ENCODE measurements at places on chromosomes 2 and 18.
A peak's percentile ranks its signal among the peaks of the same experiment; 100 is the strongest.

DNA sequence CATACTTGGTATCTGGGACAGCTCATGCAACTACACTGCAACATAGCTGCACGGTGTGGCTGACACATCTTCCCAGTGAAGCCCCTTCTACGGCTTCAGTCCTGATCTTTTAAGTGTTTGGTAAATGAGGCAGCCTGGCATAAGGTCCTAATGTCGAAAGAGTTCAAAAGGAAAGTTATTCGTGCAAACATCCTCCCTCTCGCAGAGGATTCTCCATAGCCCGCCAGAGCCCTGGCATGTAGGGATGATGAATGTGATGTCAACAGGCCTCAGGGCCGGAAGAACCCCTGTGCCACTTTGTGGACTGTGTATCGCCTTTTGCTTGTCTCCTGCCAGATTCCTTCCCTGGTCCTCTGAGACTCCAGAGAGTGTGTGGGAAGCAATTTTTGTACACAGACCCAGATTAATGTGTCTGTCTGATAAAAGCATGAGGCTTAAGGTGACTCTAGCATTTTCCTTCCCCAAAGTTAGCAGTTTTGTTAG lies 88.5 kb downstream of the SOCS6 start:
- no peak for DNase-seq

DNA sequence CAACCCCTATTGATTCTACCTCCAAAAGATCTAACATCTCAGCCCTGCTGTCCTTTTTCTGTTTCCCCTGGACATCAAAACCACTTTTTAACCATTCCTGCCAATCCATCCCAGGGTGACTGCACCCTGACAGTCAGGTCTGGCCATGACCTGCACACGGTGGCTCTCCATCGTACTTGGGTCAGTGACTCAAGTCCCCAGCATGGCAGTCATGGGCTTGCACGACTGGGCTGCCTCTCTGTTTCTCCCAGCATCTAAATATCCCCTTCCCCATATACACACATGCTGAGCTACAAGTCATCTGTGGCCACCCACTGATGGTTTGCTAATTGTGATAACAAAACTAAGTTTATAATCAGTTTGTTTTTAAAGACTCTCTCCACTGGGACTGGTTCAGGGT lies 6.6 kb downstream of the NCK2 start:
- DNase-seq, result no peak

DNA sequence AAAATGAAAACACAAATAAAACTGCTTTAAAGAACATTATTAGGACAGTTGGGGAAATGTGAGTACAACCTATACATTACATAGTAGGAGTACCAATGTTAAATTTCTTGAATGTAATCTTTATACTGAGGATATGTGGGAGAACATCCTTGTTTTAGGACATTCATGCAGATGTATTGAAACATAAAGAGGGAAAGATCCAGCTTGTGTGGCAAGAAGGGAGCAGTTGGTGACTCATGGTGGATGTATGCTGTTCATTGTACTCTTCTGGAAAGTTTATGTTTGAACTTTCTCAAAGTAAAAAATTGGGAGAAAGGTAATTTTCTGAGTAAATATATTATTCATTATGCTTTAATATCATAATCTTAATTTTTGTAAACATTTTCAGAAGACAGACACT lies 132.1 kb upstream of the DLGAP1 start:
- no peak for DNase-seq

GRCh38 chr2:221097949-221098348 lies 474.2 kb downstream of the EPHA4 start:
- DNase-seq, result no peak

GRCh38 chr2:130920415-130921163 lies 83.9 kb downstream of the ARHGEF4 start:
- peak; percentile 78 for DNase-seq

DNA sequence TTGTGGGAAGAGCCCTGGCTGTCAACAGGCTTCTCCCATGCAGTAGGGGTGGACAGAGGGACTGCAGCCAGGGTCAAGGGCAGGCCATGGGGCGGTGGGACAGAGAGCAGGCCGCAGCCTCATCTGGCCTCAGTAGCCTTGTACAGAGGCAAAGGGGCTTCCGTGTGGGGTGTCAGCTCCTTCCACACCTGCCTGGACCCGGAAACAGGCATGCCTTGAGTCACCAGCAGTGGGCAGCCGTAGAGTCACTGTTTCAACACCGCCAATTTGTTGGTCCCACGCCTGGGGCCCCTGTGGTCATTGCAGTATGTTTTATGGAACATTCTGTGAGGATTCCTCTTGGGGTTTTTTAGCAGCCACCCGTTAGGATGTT lies 173.0 kb downstream of the SMAD7 start:
- DNase-seq, result no peak

- no peak for DNase-seq
These were observed 1.6 kb downstream of the TIMM21 start for GRCh38 chr18:74149878-74150277.

- DNase-seq, result no peak
These were observed 388.6 kb upstream of the NRXN1 start for GRCh38 chr2:51420511-51420910.

Data from T47D (cell line).